ENCODE measurements at places on chromosomes 5 and 9. TPM values are rescaled to one million over a fixed set of nuclear protein-coding genes. Genes with fewer than 3 reads are reported as not detected.

- no peak for DNase-seq
- H3K36me3 ChIP-seq: peaks cover 10% of the 10 kb centered on the region
- H3K4me3 ChIP-seq: no peak overlapping the region
- H3K4me1 ChIP-seq: peaks cover 4% of the 10 kb centered on the region
- H3K27me3 ChIP-seq: no peaks in the 10 kb centered on the region
Observed at GRCh38 chr9:127693143-127693542, 13.6 kb upstream of the CFAP157 start.

DNA sequence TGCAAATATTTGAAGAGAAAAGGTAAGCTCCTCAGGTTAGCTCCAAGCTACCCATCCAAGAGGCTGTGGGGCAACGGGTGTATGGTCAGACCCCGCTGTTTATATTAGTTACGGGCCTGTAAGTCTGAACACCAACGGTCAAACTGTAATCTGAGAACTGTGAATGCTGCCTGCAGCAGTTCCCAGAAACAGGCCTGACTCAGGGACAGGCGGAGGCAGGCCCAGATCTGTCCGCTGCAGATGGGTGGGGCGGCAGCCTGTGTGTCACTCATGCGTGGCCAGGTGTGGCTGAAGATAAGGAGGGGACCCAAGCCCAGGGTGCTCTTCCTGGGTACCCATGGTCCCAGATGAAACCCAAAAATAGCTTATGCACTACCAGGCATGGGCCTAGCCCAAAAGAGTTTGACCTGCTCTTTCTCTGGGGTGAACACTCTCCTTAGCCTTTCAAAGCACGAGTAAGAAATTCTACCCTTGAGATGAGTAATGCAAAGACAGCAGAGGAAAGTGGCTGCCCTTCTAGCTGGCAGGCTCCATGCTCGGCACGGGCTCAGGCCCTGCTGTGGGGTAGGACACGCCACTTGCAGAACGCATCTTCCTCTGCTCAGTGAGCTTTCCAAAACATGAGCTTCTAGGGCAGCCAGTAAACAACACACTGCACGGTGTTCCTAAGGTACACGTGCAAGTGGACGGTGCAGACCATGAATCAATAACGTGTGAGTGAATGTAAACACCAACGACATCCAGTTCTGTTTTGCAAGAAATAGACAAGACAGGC is 9.1 kb downstream of the UBAC1 start:
- H3K4me3 ChIP-seq: no peak overlapping the region
- peaks cover 43% of the 10 kb centered on the region for H3K36me3 ChIP-seq
- DNase-seq: no peak
- H3K27me3 ChIP-seq: peaks cover 1% of the 10 kb centered on the region
- no peaks in the 10 kb centered on the region for H3K4me1 ChIP-seq

PCDHGC4 gene
- not detected for polyA plus RNA-seq

PCDHGA2 gene
- polyA plus RNA-seq: not detected

ADAMTS2 gene
- polyA plus RNA-seq: not detected

DNA sequence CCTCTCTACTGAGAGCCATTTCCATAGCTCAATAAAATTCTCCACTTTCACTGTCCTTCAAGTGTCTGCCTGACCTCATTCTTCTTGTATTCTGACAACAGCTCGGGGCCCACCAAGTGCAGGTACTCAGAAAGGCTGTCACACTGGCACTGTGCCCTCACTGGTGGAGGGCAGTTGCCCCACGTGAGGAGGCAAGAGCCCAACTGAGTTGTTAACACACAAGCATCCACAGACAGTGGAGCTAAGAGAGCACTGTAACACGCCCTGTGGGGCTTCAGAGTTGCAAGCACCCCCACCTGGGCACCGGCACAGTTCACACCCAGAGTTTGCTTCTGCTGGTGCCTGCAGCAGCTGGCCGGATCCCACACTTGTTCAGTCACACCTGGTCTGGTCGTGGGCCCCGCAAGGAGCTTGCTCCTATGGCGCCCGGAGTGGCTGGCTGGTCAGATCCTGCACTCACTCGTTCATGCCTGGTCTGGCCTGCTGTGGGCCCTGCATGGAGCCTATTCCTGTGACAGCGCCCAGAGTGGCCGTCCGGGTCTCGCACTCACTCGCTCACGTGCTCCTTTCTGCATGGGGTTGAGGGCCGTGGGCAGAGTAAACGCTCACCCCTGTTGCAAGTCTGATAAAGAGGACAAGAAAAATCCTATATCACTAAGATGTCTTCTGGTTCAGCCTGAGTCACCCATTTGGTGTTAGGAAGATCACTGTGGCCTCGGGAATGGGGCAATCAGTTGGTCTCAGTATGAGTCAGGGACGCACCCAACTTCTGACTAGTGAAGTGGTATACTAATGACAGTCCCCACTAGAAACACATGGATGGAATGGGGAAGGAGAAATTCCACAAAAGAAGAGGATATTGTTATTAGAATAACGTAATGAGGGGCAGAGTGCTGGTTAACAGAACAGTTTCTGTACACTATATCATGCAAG is 87.0 kb upstream of the CCNH start:
- H3K27me3 ChIP-seq: no peaks in the 10 kb centered on the region
- H3K36me3 ChIP-seq: no peaks in the 10 kb centered on the region
- DNase-seq: no peak
- H3K4me3 ChIP-seq: no peak overlapping the region

- no peak overlapping the region for H3K27ac ChIP-seq
- H3K27me3 ChIP-seq: no peaks in the 10 kb centered on the region
- DNase-seq: no peak
- H3K4me3 ChIP-seq: no peak overlapping the region
- H3K36me3 ChIP-seq: peaks cover 8% of the 10 kb centered on the region
- no peaks in the 10 kb centered on the region for H3K4me1 ChIP-seq
Observed at GRCh38 chr9:105311306-105311705, 66.9 kb downstream of the SLC44A1 start.

GRCh38 chr9:94802793-94803192 is 76.3 kb downstream of the AOPEP start:
- DNase-seq: no peak
- H3K27ac ChIP-seq: no peak overlapping the region
- H3K27me3 ChIP-seq: no peaks in the 10 kb centered on the region
- H3K4me1 ChIP-seq: peaks cover 9% of the 10 kb centered on the region
- H3K36me3 ChIP-seq: peaks cover 26% of the 10 kb centered on the region
- no peak overlapping the region for H3K4me3 ChIP-seq

GRCh38 chr5:195401-196160 is 4.3 kb downstream of the LRRC14B start:
- no peak overlapping the region for H3K27ac ChIP-seq
- peaks cover 3% of the 10 kb centered on the region for H3K27me3 ChIP-seq
- no peak for DNase-seq
- no peak overlapping the region for H3K4me3 ChIP-seq

DNA sequence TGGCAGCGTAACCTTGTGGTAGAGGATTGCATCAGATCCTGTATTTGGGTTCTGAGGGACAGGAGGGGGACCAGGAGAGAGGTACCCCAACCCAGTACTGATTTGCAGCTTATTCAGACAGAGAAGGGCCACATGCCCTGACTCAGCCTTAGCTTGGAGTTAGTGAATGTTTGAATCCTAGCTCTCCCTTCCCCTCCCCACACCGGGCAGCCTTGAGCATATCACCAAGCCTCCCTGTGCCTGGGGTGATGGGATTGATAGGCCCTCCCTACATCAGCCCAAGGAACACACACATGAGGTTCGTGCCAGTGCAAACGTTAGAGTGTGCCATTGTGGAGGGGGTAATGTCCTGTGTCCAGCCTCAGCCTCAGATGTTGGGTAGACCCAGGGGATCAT is 71.9 kb downstream of the AMBP start:
- H3K36me3 ChIP-seq: peaks cover 28% of the 10 kb centered on the region
- H3K4me3 ChIP-seq: no peak overlapping the region
- H3K4me1 ChIP-seq: no peaks in the 10 kb centered on the region
- H3K27ac ChIP-seq: no peak overlapping the region
- no peak for DNase-seq

Measured in immature natural killer cell (primary cell).